A172 (cell line): ENCODE measurements at places on chromosomes 7 and 10. TPM values are rescaled to one million over a fixed set of nuclear protein-coding genes. Genes with fewer than 3 reads are reported as not detected.

Gene SPDYE2B
- not detected in 2 replicates for total RNA-seq

GRCh38 chr7:117986645-117987269 is 113.5 kb upstream of the CTTNBP2 start:
- no peak for DNase-seq

- DNase-seq, result peak; percentile 40
Observed at GRCh38 chr10:80684259-80684658, 146.6 kb downstream of the SH2D4B start.

Gene UPK3BL1
- total RNA-seq, result 12.8 and 13.9 TPM in 2 replicates

Gene CCDC136
- 5.3 and 7.0 TPM in 2 replicates for total RNA-seq

DNA sequence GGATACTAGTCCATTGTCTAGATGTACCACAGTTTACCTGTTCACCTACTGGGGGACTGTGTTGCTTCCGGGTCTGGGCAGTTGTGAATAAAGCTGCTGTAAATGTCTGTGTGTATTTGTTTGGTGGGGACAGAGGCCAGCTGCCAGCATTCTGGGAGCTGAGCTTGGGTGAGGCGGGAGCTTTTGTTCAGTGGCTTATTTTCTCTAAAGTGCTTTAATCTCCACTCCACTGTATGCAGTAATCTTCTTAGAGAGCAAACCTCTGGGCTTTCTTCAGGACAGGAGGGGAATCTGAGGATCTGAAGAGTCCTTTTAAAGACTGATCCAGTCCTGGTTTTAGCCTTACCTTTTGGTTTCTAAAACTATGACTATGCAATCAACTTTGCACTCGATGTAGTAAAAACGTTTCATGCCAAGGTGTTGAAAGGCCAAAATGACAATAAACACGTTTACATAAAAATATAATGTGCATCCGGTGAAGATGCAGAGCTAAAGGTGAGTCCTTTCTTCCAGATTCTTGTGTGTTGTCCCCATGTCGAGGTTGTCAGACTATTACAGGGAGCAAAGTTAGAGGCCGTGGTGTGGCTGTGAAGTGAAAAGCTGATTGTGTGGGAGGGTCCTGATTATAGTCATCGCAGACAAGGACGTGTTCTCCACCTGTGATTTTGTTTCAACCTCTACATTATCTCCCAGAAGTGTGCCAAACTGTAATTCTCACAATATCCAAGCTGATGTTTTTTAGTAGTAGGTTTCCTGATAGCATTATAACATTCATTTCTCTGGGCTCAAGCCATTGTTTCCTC is 279.8 kb downstream of the CAMK1D start:
- no peak for DNase-seq

GRCh38 chr10:113057948-113058522 is 108.0 kb downstream of the TCF7L2 start:
- no peak for DNase-seq

- no peak for DNase-seq
Observed at GRCh38 chr7:139674341-139674740, 103.5 kb downstream of the HIPK2 start.

- DNase-seq, result no peak
Observed at GRCh38 chr7:97006055-97006815, 882 bp downstream of the DLX6 start.
